ENCODE measurements at places on chromosomes 5 and 9. TPM values are rescaled to one million over a fixed set of nuclear protein-coding genes. Genes with fewer than 3 reads are reported as not detected.

Gene GPR151
- not detected for total RNA-seq

Gene STK32A
- 3.0 TPM for total RNA-seq

Gene ADAMTS16
- total RNA-seq, result 1.3 TPM

Gene FBP1
- total RNA-seq, result 2.3 TPM

Gene PAXX
- 26.9 TPM for total RNA-seq

Gene PHF24
- total RNA-seq, result not detected

Gene SRD5A1
- total RNA-seq, result 25.9 TPM

Gene SNCAIP
- 1.7 TPM for total RNA-seq
